ENCODE measurements at places on chromosomes 13 and 19. TPM values are rescaled to one million over a fixed set of nuclear protein-coding genes. Genes with fewer than 3 reads are reported as not detected.

GRCh38 chr13:34730961-34731360 is 211.1 kb upstream of the NBEA start:
- DNase-seq, result no peak

PALM gene
- total RNA-seq, result 54.0 TPM

TNNI3 gene
- not detected for total RNA-seq

DNA sequence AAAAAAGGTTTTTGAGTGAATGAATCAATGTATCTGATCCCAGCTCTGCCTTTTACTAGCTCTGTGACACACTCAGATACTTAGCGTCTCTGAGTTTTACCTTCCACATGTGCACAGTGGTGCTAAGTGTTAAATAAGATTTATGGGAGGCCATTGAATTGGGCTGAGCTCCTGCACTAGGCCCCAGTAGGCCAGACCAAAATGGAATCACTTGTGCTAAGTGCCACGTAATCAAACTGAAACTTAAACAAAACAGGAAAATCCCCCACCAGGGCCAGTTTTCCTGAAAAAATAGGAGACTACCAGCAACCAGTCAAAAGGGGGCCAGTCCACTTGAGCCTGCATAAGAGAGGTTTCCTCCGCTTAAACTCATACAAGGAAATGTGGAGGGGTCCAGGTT is 40.9 kb downstream of the GJA3 start:
- DNase-seq, result no peak

- DNase-seq, result peak; percentile 96
These were observed 67.3 kb downstream of the DOCK9 start for GRCh38 chr13:98910501-98910951.

DNA sequence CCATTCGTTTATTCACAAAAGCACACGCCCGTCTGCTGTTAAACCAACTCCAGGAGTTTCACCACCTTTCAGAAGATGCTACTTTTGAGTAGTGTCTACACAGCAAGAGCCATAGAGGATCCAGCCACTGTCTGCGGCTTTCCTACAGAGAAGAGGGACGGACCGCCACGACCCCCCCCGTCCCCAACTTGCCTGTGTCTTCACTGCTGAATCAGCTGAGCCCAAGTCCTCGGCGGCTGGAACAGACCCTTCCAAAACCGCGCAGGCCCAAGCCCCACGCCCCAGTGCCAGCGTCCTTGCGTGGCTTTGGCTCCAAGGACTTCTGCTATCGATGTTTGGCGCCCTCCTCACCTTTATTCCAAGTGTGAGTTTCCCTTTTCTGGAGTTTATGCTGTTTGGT is 65.1 kb downstream of the SPACA7 start:
- no peak for DNase-seq

DNA sequence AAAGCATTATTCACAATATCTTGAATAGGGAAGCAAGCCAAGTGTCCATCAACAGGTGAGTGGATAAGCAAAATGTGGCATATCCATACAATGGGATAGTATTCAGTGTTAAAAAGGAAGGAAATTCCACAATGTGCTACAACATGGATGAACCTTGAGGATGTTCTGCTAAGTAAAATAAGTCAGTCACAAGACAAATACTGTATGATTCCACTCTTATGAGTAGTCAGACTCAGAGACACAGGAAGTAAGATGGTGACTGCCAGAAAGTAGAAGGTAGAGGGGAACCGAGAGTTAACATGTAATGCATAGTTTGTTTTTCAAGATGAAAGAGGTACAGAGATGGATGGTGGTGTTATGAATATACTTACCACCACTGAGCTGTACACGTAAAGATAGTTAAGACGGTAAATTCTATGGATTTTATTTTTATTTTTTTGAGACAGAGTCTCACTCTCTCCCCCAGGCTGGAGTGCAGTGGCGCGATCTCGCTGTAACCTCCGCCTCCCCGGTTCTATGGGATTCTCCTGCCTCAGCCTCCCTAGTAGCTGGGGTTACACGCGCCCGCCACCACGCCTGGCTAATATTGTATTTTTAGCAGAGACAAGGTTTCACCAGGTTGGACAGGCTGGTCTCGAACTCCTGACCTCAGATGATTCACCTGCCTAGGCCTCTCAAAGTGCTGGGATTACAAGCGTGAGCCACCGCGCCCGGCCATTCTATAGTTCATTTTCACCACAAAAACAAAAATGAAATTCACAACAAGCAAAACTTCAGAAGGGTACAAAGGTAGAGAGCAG is 1.0 kb upstream of the CHAMP1 start:
- DNase-seq, result peak; percentile 73

GNG7 gene
- total RNA-seq, result 0.64 TPM

DNA sequence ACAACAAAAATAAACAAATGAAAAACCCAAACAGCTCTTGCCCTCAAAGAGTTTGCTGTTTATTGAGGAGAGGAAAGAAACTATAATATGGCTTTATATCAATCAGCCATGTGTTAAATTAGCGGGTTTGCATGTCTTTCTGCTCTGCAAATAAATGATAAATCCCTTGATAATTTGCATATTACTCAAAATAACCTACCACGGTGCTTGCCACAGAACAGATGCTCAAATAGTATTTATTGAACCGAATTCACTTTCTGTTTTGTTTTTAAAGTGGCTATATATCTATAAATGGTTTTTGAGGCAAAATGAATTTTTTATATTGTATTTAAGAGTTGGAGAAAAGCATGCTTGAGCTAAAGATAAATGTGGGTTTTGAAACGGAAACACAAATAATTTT is 428.1 kb downstream of the ITGBL1 start:
- DNase-seq, result no peak

GRCh38 chr19:16229322-16229641 is 31.6 kb downstream of the AP1M1 start:
- no peak for DNase-seq

DNA sequence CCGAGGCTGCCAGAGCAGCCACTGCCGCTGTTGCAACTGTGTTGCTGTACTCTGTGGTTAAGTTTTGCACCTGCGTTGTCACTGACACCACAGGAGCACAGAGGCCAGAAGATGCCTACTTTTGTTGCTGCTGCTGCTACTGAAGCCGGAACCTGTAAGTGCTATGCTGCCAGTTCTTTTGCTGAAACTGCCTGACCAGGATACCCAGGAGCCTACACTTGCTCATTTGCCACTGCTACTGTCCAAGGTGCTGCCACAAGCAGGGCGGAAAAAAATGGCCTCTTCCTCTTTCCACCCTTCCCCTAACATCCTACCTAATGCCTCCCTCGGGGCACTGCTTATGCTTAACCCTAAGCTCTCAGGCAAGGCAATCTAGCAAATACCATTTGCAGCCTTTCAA is 29.0 kb upstream of the NBEA start:
- DNase-seq, result no peak

ZNF486 gene
- 6.8 TPM for total RNA-seq

DNA sequence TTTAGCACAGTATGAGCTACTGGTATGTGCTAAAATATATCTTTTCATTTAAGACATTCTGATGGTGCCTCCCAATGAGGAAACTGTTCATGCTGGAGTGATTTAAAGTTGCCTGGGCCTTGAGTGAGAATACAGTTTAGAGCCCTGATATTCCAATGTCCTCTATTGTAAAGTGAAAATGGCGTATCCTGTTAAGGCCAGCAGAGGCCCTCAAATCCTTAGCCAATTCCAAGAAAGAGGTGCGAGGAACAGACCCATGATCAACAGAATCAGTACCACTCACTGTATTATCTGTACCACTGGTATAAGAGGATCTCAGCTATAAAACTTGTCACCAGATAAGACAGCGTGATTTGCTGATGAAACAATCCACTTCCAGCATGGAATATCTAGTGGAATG is 273.1 kb upstream of the SLITRK5 start:
- DNase-seq, result no peak

DNA sequence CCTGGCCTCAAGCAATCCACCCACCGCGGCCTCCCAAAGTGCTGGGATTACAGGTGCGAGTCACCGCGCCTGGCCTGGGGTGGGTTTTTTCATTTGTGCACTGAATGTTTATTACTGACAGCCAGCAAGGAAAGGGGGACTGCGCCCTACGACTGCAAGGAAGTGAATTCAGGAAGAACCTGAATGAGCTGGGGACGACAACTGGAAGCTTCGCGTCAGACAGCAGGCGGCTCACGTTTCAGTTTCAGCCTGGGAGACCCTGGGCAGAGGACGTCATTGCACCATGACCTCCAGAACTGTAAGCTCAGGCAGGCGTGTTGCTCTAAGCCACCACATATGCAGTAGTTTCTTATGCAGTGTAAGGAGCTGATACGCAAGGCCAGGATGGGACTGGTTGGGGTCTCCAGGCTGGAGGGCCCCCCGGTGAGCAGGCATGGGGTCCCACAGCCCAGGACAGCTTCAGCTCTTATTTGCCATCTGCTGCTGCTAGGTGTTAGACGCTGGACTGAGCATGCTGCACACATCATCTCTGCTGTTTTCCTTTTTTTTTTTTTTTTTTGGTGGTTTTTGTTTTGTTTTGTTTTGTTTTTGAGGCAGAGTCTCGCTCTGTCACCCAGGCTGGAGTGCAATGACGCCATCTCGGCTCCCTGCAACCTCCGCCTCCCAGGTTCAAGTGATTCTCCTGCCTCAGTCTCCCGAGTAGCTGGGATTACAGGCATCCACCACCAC is 66.6 kb downstream of the GADD45B start:
- DNase-seq, result no peak

DNA sequence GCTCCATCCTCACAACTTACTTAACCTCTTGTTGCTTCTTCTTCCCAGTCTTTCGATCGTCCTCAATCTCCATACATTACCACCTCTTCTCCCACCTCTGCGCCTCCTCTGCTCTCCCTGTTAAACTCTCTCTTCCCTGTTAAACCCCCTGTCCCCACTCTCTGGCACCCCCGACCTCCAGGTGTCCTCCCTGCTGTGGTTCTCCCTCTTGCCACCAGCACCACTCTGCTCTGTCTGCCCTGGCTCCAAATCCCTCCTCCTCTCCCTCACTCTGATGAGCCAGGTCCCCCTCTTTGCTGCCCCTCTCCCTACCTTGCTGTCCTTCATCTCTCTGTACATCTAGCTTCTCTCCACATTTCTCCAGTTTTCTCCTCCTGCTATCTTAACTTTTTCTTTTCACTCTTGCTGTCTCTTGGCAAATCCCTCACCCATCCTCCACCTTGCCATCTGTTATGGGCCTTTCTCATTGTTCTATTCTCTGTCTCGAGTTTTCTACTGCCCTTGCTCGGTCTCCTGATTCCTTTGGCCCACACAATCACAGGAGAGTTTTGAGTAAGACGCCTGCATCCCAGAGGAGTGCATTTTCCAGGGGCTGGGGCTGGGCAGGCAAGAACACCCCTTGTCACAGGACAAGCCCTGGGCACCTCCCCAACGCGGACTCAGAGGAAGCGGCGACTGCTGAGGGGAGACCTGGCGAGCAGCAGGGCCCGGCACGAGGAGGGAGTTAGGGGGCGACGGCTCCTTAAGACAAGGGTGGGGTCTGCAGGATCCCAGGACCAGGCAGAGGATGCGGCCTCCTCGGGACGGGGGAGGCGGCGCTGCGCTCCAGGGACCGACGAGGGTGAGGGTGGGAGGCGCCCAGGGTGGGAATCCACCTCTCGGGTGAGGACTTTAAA is 21.4 kb upstream of the ERVV-1 start:
- DNase-seq, result peak; percentile 7

GRCh38 chr13:44879452-44880058 is 109.7 kb downstream of the NUFIP1 start:
- peak; percentile 26 for DNase-seq

APC2 gene
- under 0.01 TPM for total RNA-seq

ZNF681 gene
- total RNA-seq, result 1.5 TPM

DNA sequence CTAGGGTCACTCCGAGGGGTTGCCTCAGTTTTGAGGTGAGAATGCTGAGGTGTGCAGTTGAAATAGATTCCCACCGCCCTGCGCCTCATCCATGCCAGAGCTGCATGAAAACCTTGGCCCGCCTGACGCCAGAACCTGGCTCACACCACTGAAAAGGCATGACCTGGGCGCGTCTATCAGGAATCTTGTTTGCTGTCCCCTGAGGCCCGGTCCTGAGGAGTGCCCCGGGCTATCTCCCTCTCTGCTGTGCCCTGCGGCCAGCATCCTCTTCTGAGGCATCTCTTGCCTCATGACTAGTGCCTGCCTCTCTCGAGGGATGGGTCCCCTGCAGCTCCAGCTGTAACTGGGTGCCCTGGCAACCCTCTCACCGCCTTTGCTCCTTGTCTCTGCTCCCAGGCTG is 28.1 kb downstream of the SMARCA4 start:
- DNase-seq, result no peak

GRCh38 chr13:44337581-44337980 is 36.0 kb upstream of the SERP2 start:
- no peak for DNase-seq

DNA sequence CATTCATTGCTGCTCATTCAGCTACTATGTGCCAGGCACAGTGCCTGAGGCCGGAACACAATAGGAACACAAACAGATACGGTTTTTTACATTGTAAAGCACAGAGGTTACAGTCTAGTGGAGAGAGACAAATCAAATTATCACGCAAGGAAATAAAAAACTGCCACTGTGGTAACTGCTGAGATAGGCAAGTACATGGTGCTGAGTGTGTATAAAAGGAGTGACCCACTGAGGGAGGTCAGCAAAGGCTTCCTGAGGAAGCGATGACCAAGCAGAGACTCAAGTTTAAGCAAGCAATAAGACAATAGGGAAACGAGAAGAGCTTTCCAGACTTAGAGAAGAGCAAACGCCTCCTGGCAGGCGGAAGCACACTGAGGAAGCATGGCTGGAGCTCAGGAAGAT is 56.4 kb downstream of the NUFIP1 start:
- peak; percentile 93 for DNase-seq

GRCh38 chr19:2244486-2244885 is 4.6 kb upstream of the AMH start:
- DNase-seq, result no peak

DNA sequence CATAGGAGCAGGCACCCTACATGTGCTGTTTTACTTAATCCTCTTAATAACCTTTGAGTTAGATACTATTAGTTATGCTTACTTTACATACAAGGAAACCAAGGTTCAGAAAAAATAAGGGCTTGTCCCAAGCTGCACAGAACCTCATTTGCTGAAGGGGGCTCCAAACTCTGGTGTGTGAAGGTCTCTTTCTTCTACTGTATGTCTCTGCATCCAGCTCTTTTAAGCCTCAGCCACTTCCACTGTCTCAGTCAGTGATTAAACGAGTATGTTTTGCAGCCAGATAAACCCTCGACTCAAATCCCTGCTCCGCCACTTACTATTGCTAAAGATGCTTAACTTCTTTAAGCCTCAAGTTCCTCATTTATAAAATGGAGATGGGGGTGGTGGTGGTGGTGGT is 112.4 kb upstream of the WASF3 start:
- DNase-seq, result no peak

GRCh38 chr13:48890391-48890790 is 85.3 kb upstream of the FNDC3A start:
- no peak for DNase-seq
